ENCODE measurements at places on chromosomes 2 and 18.

- no peak overlapping the region for H3K4me3 ChIP-seq
- H3K27me3 ChIP-seq = no peaks in the 10 kb centered on the region
- no peak overlapping the region for H3K27ac ChIP-seq
- DNase-seq = no peak
- no peaks in the 10 kb centered on the region for H3K36me3 ChIP-seq
- no peaks in the 10 kb centered on the region for H3K4me1 ChIP-seq
These were observed 196.0 kb downstream of the LNPK start for GRCh38 chr2:175806125-175806490.

DNA sequence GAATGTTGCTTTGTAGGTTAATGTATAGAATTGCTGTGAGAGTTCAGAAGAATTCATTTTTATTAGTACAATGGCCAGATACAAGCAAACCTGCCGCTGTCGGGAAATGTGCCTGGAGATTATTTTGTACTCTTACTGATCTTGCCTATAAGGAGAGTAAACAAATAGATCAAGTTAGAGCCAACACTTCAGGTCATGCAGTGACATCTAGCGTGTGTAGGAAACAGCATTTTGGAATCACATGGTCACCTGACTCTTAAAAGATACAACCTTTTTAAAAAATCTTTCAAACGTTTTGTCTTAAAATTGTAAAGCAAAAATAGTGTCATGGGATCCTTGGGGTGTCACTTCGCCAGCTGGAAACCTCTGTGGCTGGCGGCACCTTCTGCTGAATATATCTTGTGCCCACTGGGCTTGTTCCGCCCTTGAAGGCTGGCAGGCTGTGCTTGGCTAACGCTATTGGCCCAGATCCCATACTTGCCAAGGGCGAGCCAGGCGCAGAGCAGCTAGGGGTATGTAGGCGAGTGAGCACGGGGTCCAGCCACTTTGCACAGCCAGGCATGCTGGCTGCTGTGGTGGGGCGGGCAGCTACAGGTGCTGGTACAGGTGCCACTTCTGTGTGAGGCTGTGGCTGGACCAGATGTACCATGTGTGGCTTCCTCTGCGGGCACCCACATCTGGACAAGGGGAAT, 19.5 kb upstream of the RPRM start:
- no peaks in the 10 kb centered on the region for H3K4me1 ChIP-seq
- no peaks in the 10 kb centered on the region for H3K27me3 ChIP-seq

DNA sequence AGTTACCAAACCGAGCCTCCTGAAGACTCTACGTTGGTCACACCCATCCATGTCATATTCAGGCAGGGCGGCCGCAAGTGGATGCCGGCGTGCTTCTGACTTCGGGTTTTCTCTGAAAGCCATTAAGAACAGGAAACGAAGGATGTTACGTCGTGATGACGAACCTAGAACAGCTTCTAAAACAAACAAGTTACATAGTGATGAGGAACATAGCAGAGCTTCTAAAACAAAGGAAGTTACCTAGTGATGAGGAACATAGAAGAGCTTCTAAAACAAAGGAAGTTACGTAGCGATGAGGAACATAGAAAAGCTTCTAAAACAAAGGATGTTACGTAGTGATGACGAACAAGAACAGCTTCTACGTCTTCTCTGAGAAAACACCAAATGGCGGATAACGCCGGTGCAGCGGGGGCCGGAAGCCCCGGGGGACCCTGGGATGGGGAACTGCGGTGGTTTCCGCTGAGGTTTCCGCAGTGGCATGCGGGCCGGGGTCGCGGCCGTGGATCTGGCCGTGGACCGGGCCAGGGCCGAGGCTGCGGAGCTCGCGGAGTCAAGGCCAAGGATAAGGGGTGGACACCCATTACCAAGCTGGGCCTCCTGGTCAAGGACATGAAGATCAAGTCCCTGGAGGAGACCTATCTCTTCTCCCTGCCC, 141.1 kb downstream of the SOCS6 start:
- no peaks in the 10 kb centered on the region for H3K4me1 ChIP-seq
- H3K27me3 ChIP-seq = no peaks in the 10 kb centered on the region
- no peaks in the 10 kb centered on the region for H3K36me3 ChIP-seq

- no peak overlapping the region for H3K4me3 ChIP-seq
- no peak overlapping the region for H3K27ac ChIP-seq
- H3K27me3 ChIP-seq = no peaks in the 10 kb centered on the region
- DNase-seq = no peak
These were observed 34.8 kb upstream of the MGAT5 start for GRCh38 chr2:134218930-134219658.

DNA sequence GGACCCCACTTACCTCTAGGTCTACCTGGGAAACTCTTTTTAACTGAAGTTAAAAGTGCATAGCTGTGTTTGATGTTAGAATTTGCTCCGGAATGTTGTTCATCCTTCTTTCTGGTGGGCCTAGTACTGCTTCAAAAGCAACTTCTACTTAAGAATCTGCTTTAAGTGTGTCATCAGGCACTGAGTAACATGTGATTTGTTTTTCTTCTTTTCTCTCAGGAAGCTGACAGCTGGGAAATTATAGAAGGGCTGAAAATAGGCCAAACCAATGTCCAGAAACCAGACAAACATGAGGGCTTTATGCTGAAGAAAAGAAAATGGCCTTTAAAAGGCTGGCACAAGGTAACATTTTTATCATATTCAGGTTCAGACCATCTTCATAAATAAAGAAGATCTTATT, 122.9 kb downstream of the PRKRA start:
- H3K4me1 ChIP-seq = no peaks in the 10 kb centered on the region
- DNase-seq = no peak
- H3K4me3 ChIP-seq = no peak overlapping the region
- no peaks in the 10 kb centered on the region for H3K27me3 ChIP-seq
